ENCODE measurements at places on chromosomes 7 and 10. TPM values are rescaled to one million over a fixed set of nuclear protein-coding genes. Genes with fewer than 3 reads are reported as not detected.
A peak's percentile ranks its signal among the peaks of the same experiment; 100 is the strongest.

Gene PDZD8
- 12.8 TPM for total RNA-seq

Gene SPDYE1
- total RNA-seq = not detected

DNA sequence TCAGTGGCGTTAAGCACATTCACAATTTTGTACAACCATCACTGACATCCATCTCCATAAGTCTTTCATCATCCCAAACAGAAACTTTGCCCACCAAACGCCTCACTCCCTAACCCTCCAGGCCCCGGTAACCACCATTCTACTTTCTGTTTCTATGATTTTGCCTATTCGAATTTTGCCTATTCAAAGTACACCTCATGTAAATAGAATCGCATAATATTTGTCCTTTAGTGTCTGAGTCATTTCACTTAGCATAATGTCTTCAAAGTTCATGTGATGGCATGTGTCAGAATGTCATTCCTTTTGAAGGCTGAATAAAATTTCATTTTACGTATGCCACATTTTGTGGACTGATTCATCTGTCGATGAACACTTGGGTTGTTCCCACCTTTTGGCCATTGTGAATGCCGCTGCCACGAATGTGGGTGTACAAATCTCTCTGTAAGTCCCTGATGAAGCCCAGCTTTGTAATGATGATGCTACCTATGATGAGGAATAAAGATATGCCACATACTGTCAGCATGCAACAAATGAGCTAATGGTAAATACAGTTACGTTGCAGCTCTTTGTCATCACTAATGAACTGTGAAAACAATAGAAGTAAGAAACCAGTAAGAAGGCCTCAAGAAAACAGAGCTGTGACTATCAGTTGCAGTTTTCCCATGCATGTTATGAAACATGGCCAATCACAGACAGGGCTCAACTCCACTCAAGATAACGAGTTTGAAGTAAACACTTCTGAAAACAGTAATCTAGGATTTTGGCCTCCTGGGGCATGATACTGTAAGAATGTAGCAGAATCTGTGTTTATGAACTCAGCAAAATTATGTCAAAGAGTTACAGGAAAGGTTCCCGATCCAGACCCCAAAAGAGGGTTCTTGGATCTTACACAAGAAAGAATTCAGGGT, 120.0 kb downstream of the ADAM12 start:
- no peak for DNase-seq

GRCh38 chr7:70016044-70016770, 417.9 kb downstream of the AUTS2 start:
- no peak for DNase-seq

GRCh38 chr7:25430200-25430931, 202.1 kb upstream of the NPVF start:
- DNase-seq = no peak

Gene CHN2
- 7.4 TPM for total RNA-seq

Gene NPFFR1
- not detected for total RNA-seq

Gene CALD1
- 0.38 TPM for total RNA-seq

GRCh38 chr10:33795529-33795928, 461.1 kb upstream of the NRP1 start:
- DNase-seq = no peak

Gene GPR26
- total RNA-seq = not detected

- peak; percentile 12 for DNase-seq
Observed at GRCh38 chr7:45601094-45601493, 26.9 kb downstream of the ADCY1 start.

- peak; percentile 65 for DNase-seq
Observed at GRCh38 chr10:97196223-97197029, 10.7 kb upstream of the SLIT1 start.
